HuH-7.5 (cell line): ENCODE measurements at places on chromosomes 4 and X.

DNA sequence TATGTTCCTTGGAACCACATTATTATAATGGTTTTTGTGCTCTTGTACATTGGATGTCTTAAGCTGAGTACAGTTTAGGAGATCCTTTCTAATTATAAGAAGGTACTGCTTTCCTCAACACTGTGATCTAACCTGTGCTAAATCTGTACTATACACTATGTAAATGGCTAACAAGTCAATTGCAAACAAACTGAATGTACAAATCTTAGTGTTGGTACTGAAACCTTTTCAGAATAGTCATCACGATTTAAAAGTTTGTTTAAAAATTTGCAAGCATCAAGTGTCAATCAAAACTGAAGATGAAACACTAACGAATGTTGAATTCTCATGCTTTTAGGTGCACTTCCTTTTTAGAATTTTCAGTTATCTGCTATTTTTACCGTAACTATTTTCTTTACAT is 2090.4 kb upstream of the TENM3 start:
- DNase-seq, result no peak

DNA sequence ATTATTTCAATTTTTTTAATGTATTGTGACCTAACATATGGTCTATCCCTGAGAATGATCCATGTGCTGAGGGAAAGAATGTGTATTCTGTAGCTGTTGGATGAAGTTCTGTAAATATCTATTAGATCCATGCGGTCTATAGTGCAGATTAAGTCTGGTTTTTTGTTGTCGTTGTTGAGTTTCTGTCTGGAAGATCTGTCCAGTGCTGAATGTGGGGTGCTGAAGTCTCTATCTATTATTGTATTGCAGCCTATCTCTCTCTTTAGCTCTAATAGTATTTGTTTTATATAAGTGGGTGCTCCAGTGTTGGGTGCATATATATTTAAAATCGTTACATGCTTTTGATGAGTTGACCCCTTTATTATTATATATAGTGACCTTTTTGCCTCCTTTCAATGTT is 26.2 kb upstream of the PAGE3 start:
- DNase-seq, result no peak

- DNase-seq, result no peak
These were observed 8.7 kb upstream of the DCTD start for GRCh38 chr4:182925855-182926254.

- DNase-seq, result no peak
These were observed 155.5 kb upstream of the PRDX4 start for GRCh38 chrX:23511793-23512192.

DNA sequence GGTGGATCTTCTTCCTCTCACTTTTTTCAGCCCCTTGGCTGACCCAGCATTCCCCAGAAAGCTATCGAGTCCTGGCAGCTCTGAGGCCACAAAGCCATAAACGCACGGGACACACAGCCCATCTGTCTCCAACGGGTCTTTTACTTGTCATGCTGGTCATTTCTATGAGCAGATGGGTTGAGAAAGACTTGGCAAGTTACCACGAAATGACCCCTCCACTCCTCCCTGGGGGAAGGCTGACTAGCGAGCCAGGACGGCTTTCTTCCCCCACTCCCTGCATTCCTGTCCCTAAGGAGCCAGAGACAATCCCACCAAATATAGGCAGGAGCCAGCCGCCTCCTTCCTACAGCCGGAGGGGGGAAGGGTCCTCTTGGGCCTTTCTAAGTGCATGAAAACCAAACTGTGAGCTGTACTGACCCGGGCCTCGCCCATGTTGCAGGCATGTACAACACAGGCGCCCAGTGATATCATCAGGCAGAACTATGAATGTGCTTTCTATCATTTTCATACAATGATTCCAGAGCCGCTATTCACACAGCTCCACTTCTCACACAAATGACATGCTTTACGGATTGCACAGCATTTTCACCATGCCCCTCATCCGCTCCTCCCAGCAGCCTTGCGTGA is 28.6 kb downstream of the AFAP1 start:
- no peak for DNase-seq

- no peak for DNase-seq
These were observed 103.1 kb upstream of the SHISA3 start for GRCh38 chr4:42293967-42294813.

- DNase-seq, result no peak
These were observed 89.4 kb upstream of the PPP2R3B start for GRCh38 chrX:475926-476723.

GRCh38 chr4:147981305-147981704 is 249.4 kb downstream of the ARHGAP10 start:
- no peak for DNase-seq

- DNase-seq, result no peak
These were observed 86.1 kb downstream of the SYNPO2 start for GRCh38 chr4:118974758-118975157.

GRCh38 chr4:76342803-76343202 is 36.3 kb downstream of the STBD1 start:
- DNase-seq, result no peak

- no peak for DNase-seq
These were observed 16.7 kb downstream of the CLRN2 start for GRCh38 chr4:17531538-17532285.

- DNase-seq, result no peak
These were observed 21.9 kb downstream of the CNOT6L start for GRCh38 chr4:77797239-77797638.

DNA sequence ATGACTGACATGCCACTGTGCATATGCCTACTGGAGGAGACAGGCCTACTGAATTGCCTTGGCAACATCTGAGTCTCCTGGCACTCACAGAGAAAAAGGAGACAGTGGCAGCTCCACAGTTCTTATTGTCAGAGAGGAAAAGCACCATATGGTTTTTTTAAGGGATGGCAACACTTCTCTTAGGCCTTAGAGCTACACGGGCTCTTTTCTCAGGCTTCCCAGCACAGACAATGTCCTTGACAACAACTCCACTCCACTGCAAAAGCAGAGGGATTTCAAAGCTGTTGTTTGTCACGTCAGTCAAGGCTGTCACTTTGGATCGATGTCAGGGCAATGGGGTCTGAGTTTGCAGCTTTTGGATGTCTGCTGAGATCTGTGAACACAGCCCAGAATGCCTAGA is 4.7 kb upstream of the CLCN4 start:
- DNase-seq, result no peak

GRCh38 chr4:185542626-185543315 is 7.5 kb upstream of the PDLIM3 start:
- no peak for DNase-seq

GRCh38 chr4:56229947-56230346 is 157.3 kb downstream of the AASDH start:
- DNase-seq, result no peak

DNA sequence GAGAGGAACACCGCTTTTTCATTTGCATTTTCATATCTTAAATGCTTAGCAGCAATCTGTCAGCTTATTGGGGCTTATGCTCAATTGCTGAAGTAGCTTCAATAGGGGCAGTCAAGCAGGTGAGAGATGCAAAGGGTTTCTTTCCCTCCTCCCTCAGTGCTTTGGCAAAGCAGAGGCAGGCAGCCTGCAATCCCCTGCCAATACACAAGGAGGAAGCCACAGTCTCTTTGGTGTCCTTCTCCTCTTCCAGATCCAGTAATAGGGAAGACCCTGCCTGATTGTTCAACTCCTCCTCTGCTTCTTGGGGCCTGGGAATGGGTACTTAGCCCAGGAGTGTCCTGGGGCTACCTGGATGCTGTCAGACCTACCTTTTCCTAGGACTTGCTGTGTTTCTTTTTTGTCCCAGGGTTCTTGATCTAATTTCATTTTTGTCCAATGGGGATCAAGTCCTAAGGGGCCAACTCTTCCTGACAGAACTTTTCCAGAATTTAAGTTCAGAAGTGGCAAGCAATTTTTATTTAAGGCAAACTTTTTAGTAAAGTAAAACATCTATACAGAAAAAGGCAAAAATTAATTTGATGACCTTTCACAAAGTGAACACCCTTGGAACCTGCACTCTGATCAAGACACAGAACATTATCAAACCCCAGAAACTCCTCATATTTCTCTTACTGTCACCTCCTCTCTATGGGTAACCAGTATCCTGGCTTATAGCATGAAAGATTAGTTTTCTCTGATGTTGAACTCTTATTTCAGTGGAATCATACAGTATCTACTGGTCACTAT is 260.3 kb downstream of the PPP3CA start:
- no peak for DNase-seq

GRCh38 chr4:22063613-22064012 is 115.0 kb upstream of the KCNIP4 start:
- DNase-seq, result no peak

- no peak for DNase-seq
These were observed 65.2 kb downstream of the FBXO8 start for GRCh38 chr4:174218127-174218790.

DNA sequence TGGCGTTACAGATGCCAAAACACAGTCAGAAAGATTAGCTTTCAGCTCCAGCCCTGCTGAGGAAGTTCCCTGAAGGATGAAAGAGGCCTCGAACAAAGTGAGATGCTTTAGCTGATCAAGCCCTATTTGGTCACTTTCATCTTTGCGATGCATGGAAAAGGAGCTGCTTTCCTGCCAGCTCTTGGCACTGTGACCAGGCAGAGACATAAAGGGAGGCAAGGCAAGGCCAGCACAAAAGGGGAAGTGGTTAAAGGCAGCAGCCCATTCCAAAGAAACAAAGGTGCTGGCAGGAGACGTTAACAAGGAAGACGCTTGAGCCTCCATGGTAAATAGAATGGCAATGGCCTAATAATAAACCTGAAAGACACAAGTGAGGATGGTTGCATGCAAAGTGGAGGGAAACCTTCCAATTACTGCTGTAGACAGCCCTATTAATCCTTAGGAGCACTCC is 617.1 kb upstream of the INTU start:
- DNase-seq, result no peak

- no peak for DNase-seq
These were observed 1.1 kb downstream of the PLXNA3 start for GRCh38 chrX:154458954-154459778.

DNA sequence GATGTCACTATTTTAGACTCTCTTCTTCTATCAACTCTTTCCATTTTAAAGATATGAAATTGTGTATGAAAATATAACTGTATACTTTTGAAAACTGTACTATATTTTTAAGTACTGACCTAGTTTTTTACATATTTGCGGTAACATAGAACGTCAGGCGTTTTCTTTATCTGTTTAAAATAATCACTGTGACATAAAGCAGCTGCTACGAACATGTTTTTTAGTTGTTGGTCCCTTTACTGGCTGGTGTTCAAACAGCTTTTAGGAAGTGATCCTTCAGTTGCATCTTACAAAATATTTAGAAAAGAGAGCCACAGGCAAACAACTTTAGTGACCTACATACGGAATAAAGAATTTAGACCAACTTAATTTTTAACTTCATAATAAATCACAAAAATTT is 73.1 kb downstream of the METTL14 start:
- DNase-seq, result no peak

DNA sequence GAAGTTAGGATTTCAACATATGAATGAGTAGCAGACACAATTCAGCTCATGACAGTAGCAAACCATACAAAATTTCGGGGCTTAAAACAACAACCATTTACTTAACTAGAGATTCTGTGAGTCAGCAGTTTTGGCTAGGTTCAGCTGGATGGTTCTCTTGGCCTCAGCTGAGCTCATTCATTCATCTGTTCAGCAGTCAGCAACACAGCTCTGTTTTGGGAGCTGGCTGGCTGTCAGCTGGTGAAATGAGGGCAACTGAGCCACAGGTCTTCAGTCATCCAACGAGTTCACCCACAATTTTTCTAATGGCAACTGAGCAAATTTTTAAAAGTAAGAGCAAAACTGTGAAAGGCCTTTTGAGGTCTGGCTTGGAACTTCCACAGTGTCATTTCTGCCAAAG is 2005.1 kb upstream of the AGA start:
- no peak for DNase-seq
